ENCODE measurements at places on chromosomes 5 and 9.
A peak's percentile ranks its signal among the peaks of the same experiment; 100 is the strongest.

GRCh38 chr9:114300153-114300845 lies 22.6 kb upstream of the ORM1 start:
- no peak for DNase-seq

- peak; percentile 52 for DNase-seq
These were observed 984 bp downstream of the STXBP1 start for GRCh38 chr9:127612939-127613582.

DNA sequence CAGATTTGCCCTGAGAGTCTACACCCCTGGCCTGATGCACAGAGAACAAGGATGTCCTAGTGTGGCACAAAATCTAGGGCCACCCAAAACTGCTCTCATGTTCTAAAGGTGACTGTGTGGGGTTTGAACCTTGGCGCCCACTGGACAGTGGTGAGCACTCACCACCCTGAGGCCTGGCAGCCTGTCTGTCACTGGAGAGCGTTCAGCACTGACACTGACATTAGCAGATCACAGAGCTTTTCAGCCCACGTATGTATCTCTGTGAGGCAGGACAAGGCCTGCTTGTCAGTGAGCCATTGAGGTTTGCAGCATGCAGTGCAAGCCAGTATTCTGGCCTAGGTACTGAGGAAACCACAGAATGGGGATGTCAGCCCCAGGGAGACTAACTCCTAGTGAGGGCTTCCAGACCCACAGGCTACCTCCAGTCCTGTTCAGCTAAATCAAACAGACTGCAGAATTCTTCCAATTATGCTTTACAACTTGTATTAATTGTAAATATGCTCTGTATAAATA lies 38.9 kb upstream of the SLC2A8 start:
- DNase-seq: no peak

DNA sequence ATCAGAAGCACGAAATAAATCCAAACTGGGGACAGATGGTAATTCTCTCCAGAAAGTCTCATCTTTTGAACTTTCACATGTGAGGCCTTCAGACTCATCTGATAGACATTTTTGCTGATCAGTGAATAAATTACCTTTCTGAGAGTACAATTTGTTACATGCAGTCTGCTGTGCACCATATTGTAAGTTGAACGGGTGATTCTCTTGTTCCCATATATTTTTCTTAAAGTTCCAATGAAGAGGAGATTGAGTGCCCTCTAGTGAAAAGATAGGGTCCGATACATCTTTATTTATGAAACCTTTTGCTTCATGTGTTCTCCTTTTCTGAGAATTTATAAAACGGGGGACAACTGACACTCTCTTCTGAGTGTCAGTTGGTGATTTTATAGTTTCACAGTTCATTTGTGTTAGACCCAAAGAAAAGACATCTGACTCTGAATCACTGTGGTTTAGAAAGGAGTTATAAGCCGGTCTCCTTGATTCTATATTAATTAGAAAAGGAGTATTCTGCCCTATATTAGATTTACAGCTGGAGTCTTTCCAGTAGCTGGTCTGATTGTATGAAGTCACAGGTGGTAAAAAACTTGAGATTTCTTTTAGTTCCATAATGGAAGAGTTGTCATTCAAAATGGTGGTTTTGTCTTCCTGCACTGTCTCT lies 30.4 kb downstream of the GNG10 start:
- DNase-seq: peak; percentile 74

DNA sequence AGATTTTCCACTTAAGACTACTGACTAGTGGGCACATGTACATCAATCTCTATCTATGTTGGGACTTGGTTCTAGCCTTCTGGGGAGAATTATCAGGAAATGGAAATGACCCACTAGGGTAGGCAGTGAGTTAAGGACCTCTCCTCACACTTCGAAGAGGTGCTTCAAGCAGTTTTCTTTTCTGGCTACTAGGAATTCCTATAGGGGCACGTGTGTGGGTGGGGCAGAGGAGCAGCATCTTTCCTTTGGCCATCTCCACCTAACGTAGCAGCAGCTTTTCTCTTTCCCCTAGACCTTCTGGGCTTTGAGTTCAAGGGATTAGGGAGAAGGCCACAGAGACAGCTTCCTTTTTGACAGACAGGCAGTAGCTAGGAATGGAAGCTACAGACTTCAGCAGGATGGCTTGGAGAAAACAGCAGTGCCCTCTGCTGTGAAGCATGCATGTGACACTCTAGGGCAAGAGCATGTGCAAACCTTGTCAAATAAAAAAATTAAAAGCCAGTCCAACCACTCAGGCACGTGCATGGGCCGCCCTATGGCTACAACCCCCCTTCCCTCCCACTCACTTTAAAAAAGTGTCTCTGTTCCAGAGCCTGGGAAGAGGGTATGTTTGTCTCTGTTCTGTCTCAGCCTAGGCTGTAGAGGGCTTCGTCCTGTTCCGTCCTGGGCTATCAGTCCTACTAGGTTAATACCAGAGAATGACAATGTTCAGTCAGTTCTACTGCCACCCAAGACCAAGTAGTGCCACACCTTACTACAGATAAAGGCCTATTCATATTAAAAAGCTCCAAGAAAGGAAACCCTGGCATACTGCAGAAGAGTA lies 8.7 kb upstream of the GFRA3 start:
- peak; percentile 78 for DNase-seq

DNA sequence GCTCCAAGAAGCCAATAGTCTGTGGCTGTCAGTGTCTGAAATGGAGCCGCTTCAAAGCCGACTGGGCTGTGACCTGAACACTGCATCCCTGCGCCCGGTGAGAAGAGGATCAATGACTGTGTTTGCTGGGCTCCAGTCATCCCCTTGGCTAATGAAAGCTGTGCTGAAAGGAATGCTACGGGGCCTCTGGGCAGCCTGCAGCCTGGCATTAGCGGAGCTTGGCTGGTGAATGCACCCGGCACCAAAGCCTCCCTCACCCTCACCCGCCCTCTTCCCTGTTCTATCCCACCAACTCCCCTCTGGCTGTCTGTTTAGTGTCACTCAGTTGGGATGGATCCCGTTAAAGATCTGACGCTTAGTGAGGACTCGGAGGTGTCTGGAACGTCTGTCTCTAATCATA lies 355.3 kb downstream of the BNC2 start:
- DNase-seq: no peak

DNA sequence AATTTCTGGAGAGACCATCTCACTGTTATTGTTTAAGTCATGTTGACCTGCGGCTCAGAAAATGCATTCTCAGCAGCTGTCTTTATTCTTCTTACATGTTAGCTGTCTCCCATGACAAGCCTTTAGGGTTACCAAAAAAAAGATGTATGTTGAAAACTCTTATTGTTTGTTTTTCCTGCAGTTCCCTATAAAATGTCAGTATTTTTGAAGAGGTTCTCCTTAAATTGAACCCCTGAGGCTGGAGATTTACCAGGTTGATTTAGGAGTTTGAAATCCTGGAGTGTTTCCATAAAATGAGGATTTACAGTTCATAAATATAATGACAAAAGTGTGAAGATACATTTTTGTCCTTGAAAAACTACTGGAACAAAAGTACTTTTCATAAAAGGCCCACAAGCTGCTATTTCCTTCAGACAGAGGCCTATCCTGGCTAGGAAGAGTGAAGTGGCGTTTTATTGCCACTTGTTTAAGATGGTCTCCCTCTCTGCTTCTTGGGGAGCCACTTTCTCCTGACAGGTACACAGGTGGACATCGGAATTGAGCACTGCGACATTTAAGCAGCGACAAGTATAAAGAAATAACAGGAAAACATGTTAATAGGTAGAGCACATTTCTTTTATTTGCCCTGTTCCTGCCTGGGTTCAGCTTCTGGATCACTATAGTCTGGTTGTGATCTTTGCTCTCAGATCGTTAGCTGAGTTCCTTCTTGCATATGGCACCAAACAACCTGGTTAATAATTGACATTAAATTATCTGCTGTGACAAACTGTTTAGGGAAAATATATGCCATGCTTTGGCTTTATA lies 344.8 kb upstream of the RPS23 start:
- no peak for DNase-seq

GRCh38 chr5:134948911-134949310 lies 18.8 kb upstream of the CATSPER3 start:
- no peak for DNase-seq

DNA sequence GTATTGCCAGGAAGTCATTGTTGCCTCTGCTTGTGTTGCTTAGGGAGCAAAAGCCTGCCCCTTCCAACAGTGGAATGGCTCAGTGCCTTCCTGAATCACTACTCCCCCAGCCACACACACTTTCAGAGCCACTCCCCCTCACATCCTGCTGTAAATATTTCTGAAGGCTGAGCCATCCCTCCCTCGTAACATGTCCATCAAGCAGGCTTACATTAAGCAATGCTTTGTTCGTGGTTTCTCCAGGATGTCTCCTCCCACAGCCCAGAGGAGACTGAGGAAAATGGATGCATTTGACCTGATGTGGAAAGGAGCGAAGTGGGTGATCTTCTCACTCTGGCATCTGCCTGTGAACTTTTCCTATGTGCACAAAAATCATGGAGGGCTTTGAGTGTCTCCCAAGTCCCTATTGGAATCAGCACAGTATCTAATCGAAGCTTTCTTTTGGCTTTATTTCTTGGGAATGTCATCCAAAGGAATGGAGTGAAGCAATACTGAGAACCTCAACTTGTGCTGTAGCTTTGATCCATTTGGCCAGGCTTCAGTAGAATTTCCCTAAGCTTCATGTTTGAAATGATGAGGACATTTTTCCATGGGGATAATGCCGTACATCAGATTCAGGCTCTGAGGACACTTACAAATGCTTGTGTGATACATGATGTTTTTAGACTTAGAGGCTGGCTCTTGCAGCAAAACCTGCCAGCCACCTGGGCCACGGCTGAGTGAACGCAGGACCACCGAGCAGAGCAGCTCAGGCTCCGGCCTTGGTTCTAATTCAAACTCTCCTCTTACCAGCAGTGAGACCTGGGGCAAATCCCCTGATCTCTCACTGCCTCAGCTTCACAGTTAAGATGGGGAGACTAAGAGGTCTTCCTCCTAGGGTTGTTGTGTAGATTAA lies 389.1 kb downstream of the ENC1 start:
- peak; percentile 8 for DNase-seq

- peak; percentile 12 for DNase-seq
These were observed 248.6 kb downstream of the RFX3 start for GRCh38 chr9:3277200-3277599.

GRCh38 chr5:83430130-83431010 lies 41.2 kb upstream of the VCAN start:
- DNase-seq: peak; percentile 93

DNA sequence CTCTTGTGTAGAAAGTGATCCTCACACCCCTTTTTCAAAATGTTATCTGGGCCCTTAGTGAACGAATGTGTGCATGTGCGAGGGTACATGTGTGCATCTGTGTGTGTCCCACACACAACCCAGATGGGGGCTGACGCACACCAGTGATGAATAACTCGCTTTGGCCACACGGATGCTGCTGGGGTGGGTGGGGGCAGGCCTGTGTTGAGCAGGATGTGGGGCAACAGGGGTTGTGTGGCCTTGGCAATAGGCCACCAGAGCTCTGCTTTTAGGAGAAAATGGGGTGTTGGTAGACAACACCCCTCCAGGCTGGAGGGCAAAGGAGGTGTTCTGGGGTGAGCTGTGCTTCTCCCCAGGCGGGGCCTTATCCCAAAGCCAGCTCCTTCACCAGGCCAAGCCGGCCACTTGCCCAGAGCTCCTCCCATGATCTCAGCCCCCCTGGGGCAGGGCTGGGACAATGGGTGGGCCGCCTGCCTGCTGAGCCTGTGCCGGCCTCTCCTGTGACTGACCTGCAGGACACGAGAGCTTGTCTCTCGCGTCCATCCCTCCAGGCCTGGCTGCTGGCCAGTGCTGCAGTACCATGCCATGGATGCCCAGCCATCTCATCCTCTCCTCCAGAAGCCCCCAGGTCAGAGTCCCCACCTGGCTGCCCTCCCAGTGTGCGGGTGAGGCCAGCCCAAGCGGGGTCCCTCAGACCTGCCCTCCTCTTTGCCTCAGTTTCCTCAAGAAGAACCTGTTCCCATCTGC lies 1.7 kb downstream of the DBN1 start:
- no peak for DNase-seq

DNA sequence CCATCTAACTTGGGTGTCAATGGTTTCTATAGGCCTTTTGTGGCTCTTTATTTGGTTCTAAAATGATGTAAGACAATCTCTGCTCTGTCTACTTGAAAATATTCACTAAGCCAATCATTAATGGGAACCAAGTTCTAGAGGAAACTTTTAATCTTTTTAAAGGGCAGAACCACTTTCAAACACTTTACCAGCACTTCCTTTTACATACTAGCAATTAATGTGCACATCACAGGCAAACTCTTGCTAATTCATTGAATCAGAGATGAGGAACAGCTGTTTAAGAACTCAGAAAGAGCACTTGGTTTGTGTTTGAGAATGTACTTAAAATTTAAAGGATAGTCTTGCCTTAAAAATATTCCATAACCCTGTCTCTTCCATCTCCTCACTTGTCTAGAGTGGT lies 83.4 kb downstream of the PAPPA start:
- DNase-seq: no peak

DNA sequence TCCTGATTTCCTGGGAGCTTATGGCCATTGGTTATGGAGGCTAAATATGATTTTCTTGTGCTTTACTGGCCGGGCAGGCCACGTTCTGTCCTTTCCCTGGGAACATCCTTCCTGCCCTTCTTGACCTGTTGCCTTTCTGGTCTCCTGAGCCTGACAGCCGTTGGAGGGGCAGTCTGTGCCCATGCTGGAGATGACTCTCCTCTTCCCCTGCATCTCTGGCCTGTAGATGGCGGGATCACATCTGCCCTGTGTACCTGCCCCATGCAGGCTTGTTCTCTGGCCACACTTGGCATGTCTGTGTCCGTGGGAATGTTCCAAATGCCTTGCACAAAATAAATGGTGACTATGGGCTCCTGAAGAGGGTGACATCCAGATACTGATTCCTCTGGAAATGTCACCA lies 253.1 kb upstream of the IRX4 start:
- no peak for DNase-seq

DNA sequence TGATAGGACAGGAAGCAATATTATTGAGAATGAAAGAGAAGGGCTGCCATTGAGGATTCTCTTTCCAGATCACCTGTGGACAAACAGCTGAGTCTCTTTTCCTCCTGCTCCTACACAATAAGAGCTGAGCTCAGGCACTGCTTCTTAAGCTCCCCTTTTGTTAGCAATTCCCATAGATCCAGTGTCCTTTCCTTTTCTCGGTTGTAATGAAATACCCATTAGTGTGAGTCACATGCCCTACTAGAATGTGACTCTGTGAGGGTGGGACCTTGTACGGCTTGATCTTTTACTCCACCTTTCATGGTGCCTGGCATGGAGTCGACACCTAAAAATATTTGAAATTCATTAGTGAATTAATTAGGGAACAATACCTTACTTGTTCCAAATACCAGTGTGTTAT lies 269.2 kb downstream of the NR3C1 start:
- DNase-seq: no peak

- no peak for DNase-seq
These were observed 15.8 kb upstream of the NRARP start for GRCh38 chr9:137317718-137318511.

All from hematopoietic multipotent progenitor cell treated with erythropoietin and hydrocortisone succinate and interleukin-3 and kit ligand, for 6 days (in vitro differentiated cells).